ENCODE measurements at places on chromosomes 2 and 18.
A peak's percentile ranks its signal among the peaks of the same experiment; 100 is the strongest.

DNA sequence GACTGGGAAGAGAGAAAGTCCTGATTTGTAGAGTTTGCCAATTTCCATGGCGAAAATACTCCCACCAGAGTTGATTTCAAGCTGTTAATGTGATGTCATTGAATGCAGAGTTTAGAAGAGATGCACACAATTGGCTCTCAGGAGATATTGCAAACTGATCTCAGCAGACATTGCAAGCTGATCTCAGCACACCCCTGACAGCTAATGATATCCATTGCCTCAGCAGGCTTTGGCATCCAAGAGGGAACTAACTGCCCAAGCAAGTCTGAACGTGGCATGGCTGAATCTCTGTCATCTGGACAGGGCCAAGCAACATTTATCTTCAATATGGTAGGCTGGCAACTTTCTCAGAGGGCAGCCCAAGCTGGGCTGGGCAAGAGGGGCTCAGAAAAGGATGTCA is 78.4 kb upstream of the CYP1B1 start:
- DNase-seq, result no peak

DNA sequence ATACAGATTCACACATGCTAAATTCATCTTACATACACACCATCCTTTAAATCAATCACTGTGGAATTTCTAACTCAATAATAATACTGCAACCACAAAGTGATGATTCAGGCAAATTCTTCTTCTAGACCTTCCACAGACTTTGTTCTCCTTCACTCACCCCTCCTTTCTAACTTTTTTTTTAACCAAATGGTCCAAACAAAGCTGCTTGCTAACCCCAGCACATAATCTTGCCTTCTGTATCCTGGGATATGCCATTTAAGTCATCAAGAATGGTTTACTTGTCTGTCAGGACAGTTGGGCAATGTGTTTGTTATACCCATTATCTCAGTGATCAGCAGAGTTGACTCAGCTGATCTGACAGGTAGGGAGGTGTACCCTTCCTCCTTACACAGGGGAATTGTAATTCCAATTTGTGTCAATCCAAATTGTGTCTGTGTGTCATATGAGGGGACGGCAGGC is 10.0 kb downstream of the SLC40A1 start:
- DNase-seq, result no peak

- no peak for DNase-seq
Measured at GRCh38 chr2:11342551-11343367, 1.7 kb downstream of the ROCK2 start.

DNA sequence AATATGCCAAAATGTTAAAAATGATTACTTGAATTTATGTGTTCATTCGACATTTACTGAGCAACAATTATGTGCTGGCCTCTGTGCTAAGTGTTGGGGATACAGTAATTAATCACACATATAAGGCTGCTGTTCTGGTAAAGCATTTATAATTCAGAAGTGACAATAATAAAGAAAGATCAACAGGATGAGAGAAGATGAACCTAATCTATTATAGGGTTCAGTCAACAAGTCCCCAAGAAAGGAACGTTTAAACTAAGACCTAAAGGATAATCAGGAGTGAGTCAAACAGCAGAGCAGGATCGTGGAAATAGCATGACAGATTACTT is 60.1 kb upstream of the COX7A2L start:
- DNase-seq, result no peak

- DNase-seq, result no peak
Measured at GRCh38 chr2:234496055-234496834, 636 bp downstream of the ARL4C start.

DNA sequence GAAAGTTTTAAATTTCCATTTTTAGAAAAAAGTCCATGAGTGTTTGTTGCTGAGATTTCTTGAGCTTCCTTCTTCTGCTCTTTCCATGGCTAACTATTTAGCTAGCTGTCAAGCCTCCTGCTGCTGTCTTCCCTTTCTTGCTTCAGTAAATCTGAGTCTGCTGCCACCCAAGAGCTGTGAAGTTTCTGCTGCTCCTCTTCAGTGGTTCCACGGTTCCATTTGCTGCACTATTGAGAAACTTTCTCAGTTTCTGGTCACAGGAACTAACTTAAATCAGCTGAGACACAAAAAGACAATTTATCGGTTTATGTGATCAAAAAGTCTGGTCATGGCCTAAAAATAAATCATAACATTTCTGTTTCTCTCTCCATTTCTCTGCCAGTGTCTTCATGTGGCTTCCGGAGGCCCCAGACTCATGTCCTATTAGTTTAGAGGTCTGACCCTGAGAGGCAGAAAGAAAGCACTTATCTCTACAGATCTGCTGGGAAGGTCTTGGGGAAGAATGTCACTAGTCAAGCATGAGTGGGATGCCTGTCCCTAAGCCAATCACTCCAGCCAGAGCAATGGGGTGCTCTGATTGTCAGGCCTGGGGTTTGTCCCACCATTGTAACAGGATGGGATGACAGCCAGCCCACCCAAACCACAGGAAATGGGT is 73.0 kb upstream of the ARL4C start:
- DNase-seq, result no peak

DNA sequence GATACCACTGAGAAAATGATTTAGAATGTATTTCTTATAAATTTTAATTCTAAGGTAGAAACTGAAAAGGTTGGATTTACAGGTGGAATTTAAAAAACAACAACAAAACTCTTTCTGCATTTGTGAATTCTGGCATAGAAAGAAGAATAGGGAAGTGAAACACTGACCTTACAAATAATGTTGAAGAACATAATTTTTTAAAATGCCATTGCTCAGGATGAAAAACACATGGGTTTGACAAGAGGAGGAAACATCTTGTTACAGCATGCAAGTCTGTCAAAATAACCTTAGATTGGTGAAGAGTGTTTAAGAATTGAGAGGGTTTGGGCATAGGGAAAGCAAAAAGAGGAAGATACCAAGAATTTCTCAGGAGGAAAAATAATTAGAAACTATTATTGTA is 184.3 kb downstream of the UBE2E3 start:
- no peak for DNase-seq

GRCh38 chr18:69364930-69365329 is 35.8 kb upstream of the DOK6 start:
- no peak for DNase-seq

DNA sequence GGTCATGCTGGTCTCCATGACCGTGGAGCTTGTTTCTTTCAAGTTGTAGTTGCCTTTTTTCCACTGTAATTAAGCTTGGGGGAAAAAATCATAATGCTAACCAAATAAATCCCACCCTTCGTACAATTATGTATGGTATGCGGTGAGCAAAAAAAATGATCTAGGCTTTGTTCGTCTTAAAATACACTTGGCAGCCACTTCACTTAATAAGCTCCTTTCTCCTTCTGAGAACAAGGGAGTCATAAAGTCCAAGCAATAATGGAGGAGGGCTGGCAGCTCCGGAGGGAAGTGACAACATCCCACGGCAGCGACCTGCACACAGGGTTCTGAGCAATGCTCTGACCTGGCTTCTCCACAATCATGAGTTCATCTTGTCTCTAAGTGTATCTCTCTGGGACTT is 91.2 kb upstream of the KLHL29 start:
- no peak for DNase-seq

GRCh38 chr2:105244451-105244850 is 2.9 kb downstream of the GPR45 start:
- no peak for DNase-seq

DNA sequence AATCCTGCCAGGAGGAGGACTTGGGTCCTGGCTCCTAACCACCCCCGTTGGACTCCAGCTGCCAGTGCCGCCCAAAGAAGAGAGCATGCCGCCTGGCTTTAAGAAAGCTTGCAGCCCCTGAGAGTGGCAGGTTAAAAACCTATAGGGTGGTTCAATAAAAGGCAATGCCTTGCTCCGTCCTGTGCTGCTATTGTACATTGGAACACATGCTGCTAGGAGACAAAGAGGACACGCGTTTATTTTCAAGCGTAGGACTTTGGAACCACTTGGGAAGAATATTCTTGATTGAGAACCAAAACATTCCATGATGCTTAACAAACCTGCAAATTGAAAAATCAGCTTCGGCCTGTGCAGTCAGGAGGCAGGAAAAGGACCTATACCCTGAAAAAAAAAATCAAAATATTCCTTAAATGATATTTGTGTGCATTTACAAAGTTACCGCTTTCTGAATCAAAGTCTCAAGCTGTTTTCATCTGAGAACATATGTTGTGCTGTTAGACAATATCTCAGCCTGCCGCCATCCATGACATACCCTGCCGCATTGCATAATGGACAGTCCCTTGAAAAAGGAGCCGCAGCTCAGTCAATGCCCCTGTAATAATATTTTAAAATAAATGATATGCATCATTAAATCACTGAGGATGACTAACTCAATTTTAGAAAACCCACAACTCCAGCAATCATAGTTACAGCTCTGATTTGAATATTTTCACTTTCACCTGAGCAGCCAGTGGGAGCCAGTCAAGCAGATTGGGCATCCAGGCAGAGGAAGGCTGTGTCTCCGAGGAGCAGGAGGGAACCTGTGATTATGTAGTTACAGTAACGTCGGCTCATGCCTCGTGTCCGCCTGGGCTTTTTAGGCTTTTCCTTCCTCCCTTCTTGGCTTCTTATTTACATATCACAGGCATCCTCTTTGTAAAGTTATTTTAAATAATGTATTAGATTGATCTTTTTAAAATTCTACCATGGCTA is 805.6 kb upstream of the FANCL start:
- DNase-seq, result no peak

DNA sequence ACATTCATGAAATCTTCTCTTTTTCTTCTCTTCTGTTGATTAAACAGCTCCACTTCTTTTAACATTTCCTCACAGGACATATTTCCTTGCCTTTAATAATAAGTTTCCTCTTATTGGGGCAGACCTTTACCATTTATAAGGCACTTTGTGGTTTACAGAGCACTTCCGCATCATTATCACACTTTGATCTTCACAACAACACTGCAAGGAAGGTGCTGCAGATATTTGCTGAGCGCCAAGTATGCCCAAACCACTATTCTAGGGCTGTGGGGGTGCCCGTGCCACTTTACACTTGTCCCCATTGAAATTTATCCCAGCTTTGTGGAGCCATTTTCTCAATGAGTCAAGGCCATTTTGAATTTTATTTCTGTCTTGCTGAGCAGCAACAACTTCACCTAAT is 246.6 kb downstream of the SS18 start:
- DNase-seq, result no peak

DNA sequence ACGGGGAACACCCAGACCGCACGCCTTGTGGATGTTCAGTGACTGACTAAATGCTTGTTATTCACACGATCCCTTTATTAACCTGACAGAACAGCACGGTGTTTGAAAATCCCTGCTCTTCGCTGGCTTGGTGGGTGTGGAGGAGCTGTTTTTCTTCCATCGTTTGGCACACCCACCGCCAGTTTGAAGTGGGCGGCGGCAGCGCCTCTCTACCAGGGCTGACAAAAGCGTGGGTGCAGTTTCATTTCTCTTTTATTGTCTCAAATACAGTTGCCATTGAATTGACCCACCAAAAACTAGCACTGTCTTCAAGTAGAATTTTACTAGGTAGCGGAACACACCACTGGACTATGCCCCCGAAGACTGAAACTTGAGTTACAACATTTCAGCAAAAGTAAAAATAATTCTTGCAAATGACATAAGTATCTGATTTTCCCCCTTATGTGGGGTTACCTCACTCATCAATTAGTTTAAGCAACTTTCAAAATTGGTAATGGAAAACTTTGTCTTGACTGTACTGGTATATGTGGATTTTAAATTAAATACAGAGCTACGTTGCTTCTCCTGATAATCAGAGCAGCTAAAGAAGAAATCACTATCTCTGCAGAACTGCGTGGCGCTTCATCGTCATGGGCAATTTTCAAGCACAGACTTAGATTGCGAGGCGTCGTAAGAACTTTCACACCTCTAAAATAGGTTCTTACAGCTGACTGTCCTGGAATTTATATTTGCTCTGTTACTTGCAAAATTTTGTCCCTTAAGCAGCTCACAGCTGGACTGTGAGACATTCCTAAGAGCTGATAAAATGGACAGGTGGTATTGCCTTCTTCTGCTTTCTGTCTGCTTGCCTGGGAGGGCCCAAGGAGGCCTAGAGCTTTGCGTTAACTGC is 60.9 kb downstream of the LDLRAD4 start:
- peak; percentile 15 for DNase-seq

- no peak for DNase-seq
Measured at GRCh38 chr2:123500346-123500745, 524.7 kb upstream of the CNTNAP5 start.

- no peak for DNase-seq
Measured at GRCh38 chr2:96158554-96158940, 13.3 kb upstream of the DUSP2 start.

GRCh38 chr2:110103061-110103961 is 12.3 kb downstream of the MALL start:
- no peak for DNase-seq

DNA sequence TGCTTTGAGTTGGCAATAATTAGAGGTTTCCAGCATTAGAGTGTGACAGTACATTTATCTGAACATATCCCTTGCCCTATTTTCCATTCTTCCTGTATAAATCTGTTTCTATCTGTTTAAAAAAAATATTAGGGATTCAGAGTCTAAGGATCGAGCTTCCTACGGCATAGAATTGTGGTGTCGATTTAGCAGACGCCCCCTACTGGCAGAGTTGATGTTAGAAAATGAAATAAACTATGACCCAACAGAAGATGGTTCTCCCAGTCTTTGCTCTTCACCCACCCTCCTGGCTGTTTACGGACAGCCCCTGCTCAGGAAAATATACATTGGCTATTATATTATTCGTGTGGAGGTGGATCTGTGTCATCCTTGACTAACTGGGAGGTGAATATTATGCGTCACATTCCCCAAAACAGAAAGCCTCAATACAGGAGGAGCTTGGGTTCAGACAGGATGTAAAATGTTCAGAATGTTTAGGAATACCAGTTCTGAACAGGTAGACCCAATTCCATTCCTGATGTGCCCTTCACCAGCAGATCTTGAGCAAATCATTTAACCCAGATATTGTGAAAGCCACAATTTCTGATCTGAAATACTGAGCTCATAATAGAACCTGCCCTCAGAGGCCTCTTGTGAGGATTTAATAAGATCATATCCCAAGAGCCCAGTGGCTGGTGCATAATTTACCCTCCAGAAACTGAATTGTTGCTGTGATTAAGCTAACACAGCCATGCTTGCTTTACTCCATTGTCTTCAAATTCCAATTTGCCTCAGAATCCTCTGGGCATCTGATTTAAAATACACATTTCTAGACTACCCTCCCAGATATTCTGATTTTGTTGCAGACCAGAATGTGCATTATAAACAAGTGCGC is 10.8 kb upstream of the ERMN start:
- DNase-seq, result no peak

- no peak for DNase-seq
Measured at GRCh38 chr2:168504323-168504722, 48.3 kb downstream of the CERS6 start.
